GM18507 (cell line): ENCODE measurements at places on chromosomes 11 and 22.

- DNase-seq, result no peak
Measured at GRCh38 chr11:113730887-113731726, 25.0 kb upstream of the TMPRSS5 start.

- no peak for DNase-seq
Measured at GRCh38 chr22:42371099-42371498, 61.1 kb downstream of the NFAM1 start.

DNA sequence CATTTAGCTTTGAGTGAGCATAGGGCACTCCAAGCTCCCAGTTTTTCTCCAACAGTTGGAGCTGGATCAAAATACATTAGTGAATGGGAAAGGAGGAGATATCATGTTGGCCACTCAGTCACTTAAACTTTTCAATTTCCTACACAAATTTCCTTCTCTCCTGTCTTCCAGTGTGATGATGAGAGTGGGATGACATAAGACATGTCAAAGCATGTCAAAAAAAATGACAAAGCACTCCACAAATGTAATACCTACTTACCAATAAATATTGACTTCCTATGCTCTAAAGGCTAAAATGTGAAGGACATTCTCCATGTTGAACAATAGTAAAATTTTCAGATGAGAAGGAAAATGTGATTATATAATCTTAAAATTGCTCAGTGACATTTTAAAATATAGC lies 1.5 kb upstream of the GRM5 start:
- DNase-seq, result no peak

GRCh38 chr11:111774955-111775710 lies 8.9 kb upstream of the PPP2R1B start:
- no peak for DNase-seq

DNA sequence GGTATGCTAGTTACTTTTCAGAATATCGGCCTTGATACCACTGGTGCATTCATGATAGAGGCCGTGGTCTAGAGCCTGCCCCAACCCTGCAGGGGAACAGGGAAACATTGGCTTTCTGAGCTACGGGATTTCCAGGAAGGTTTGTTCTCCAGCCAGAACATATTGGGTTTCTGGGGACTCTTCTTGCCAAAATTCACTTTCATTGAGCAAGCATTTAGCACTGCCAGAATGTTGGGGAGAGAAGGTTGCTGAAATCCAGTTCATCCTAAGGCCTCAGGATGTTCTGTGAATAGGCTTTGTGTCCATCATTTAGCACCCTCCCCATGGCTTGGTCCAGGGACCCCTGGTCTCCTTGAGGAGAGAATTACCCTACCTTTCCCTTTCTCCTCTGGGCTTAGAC lies 36.7 kb downstream of the DRG1 start:
- DNase-seq, result no peak

- no peak for DNase-seq
Measured at GRCh38 chr22:48745842-48746788, 1081.6 kb downstream of the BRD1 start.

GRCh38 chr22:28333088-28333487 lies 346.6 kb downstream of the TTC28 start:
- DNase-seq, result no peak

DNA sequence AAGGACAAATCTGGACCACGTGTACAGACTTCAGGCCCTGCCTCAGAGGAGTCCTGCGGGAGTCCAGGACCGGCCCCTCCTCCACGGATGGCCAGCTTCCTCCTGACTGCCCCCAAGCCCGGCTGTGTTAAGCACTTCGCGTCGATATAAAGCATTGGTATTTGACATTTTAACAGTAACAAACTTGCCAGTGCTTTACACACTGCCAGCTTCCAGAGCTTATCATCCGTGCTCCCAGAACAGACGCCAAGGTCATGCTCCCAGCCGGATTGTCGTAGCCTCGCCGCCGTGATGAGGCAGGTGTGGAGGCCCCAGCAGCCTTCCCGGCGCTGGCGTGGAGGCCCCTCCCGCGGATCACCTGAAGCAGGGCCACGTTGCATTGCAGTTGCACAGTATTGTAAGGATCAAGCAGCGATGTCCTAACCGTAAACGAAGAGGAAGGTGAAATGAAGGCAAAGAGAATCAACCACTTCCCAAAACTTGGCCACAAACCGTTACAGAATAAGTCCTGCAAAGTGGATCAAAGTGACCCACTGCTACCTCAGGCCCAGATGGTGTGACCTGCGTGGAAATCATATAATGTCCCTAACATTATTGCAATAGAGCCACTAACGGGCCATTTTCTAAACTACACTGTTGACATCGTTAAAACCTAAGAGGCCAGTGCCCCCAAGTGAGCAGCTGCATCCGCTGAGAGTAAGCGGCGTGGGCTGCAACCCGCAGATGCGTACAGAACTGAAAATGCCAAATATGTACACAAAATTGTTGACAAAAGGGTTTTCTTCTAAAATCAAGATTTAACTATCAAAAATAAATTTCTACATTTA lies 51.6 kb downstream of the CERK start:
- no peak for DNase-seq

- DNase-seq, result no peak
Measured at GRCh38 chr11:134750619-134751018, 338.6 kb upstream of the B3GAT1 start.

GRCh38 chr11:59182457-59183151 lies 10.7 kb downstream of the DTX4 start:
- DNase-seq, result no peak

GRCh38 chr22:23722160-23722559 lies 28.8 kb downstream of the ZNF70 start:
- no peak for DNase-seq

GRCh38 chr11:68043349-68044144 lies 4.7 kb downstream of the TCIRG1 start:
- no peak for DNase-seq

DNA sequence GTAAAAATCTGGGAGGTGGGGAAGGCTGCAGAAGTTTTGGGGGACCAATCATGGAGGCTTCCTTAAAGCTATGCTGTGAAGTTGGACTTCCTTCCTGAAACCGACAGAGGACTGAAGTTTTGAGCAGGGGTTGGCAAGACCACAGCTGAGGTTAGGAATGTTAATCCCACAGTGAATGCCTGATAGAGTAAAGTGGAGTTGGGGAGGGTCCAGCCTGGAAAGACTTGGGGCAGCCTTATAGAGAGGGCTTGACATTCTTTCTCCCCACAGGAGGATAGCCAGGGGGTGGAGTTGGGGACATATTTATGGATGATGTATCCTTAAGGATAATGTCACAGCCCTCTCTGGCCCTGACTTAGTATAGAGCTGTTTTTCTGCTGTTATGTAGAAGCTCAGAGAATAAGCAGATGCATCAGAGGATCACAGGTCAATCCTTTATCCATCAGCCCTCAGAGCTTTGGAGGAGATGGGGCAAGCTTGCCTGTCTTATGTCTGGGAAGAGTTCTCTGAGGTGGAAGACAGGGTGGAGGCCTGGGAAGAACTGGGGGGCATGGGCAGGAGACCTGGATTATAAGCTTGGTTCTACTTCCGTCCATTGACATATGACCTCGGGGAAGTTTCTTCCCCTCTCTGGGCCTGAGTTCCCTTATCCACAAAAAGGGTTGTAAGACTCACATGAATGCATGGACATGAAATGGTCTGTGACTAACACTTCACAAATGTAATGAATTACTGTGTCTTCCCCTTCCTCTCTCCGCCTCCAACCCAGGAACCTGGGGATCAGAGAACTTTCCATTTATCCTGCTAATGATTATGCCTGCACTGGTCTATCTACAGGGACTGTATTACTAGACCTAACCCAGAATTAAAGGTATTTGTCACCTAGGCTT lies 317.8 kb downstream of the MIAT start:
- no peak for DNase-seq

DNA sequence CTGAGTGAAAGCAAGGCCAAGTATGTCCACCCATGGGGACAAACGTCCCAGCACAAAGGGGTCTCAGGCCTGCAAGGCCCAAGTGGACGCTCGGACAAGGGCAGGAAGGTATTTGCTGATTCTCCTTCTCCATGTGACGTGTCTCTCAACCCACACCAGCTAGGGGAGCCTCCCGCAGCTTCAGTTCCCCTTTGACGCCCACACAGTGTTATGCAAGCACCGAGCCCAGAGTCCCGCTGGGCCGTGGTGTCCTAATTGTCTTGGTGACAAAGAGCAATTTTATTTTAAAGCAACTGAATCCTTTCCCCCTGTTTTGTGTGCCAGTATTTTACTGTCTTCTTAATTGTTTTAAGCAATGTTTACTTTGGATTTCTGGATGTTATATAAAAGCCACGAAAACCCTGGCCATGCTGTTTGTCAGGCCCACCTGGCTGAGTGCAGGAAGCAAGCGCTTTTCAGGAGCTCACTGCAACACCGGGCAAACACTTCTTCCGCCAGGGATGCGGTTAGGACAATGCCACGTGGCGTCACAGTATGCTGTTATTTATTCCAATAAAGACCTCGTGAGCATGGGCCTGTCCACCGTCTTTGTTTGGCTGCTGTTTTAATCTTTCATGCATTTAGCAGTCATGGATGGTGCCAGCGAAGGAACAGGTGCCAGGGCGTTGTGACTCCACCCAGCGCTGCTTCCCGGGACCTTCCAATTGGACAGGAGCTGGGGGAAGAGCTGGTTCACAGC lies 8.2 kb upstream of the PARVG start:
- DNase-seq, result peak; percentile 63

DNA sequence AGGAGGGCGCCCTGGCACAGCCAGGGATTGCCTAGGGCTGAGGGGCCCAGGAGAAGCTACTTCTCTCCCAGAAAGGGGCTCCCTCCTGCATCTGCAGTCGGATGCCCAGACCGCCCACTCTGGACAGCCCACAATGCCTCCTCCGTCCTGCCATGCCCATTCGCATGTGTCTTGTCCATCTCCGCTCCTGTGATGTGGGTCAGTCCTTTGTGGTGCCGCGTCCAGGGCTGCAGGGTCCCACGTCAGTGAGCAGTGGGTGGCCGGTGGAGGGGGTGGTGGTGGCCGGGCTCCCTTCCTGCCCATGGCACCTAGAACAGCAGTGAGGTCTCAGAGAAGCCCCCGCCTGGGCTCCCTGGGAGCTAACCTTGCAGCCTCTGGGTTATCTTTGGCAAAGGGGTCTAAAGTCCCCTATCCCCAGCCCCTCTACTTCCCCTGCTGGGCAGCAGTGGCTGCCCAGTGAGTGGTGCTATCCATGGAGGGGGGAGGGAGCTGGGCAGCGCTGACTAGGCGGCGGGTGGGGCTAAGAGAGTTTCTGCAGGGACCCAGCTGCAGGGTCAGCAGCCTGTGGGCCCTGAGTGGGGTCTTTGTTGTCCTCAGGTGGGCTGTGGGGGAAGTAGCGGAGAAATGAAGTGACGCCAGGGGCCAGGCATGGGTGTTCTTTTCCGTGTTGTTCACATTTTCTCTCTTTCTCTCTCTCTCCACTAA lies 41.1 kb downstream of the KCNC1 start:
- no peak for DNase-seq

GRCh38 chr11:83115026-83115425 lies 41.9 kb upstream of the PCF11 start:
- DNase-seq, result no peak

DNA sequence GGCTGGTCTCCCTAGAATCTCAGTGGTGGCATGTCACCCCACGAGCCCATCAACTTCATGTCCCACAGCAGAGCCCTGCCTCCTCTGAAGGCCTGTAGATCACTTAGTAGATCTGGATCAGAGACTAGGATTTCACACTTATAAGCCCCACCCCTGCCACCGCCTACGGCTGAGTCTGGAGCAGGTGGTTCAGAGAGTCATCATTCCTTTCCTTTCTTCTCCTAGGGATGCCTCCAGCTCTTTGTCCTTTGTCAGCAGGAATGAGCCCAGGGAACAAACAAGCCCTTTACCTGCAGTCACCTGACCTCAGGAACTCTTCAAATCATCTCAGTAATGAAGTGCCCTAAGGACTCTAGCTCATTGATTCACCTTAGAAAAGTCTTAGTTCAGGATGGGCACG lies 37.8 kb downstream of the SCGB1A1 start:
- DNase-seq, result no peak

GRCh38 chr11:8080069-8080670 lies 841 bp upstream of the TUB start:
- no peak for DNase-seq

DNA sequence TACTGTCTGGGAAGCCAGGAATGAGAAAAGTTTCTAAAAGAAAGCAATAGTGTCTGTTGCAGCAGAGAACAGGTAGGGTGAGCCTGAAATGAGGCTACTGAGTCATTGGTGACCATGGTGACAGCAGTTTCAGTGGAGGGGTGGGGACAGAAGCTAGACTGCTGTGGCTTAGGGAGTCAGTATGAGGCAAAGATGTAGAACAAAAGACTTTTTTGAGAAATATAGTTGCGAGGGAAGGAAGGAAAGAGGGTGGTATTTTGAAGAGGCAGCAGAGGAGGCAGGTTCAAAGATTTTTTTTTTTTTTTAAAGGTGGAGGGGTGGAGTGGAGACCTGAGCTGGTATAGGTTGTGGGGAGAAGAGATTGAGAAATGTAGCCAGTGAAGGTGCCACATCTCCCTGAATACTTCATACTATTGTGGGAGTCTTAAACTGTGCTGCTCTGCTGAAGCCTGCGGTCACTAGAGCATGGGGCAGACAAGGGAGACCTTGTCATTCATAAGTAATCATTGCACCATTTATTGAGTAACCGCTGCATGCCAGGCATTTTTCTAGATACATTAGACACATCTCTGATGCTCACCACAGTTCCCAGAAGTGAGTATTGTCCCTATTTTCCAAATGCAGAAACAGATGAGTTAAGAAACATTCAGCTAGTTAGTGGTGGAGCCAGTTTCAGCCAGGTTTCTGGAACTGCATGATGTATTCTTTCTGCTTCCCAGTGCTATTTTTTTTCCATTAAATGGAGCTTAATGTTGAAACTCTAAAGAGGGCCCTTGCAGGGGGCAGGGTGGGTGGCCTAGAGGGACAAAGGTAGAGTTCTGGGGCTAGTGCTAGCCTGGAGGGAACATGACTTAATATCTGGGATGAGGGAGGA lies 49.9 kb downstream of the STIM1 start:
- DNase-seq, result no peak

- DNase-seq, result no peak
Measured at GRCh38 chr11:41784513-41785335, 325.3 kb upstream of the LRRC4C start.

GRCh38 chr11:102244681-102245409 lies 72.4 kb upstream of the BIRC3 start:
- no peak for DNase-seq

GRCh38 chr22:49598338-49598737 lies 229.3 kb downstream of the BRD1 start:
- no peak for DNase-seq

DNA sequence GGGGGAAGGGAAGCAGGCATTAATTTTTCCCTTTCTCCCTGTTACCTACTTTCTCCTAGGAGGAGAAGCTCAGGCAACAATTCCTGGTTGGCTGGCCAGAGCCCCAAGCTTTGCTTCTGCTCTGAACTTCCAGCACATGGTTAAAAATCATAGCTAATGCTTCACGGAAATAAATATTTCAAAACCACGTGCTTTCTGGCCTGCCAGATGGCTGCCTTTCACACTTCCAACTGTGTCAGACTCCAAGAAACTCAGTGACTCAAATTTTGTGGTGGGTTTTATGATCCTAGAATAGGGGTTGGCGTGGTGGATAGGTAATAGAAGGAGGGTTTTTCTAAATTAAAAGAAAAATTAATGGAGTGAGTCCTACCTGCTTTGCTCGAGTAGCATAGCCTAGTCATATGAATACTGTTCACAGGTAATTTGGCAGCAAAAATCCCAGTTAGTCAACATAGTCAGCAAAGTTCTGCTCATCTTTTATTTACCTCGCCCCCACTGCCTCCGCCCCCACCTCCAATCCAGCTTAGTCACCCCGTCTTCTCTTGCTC lies 58.6 kb downstream of the SC5D start:
- no peak for DNase-seq
